Head of caudate nucleus (tissue), 42 donors: ENCODE measurements at places on chromosomes 5 and 9.
A peak's percentile ranks its signal among the peaks of the same experiment; 100 is the strongest.

DNA sequence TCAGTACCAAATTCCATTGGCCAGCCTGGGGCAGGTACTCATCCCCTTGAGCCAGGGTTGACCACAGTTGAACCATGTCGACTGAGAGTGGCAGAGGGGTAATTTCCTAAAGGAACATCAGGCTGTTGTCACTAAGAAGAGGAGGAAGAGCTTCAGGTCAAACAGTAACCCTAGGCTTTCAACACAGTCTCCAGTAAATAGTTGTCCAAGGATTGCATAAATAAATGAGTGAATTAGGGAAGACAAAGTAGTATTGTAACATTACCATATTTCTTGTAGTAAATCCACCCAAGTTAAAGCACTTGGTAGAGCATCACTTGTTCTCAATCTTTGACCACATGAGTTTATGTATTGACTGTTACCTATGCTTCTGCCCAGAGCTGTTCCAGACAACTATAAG lies 7.4 kb downstream of the PSAT1 start:
- no peak for DNase-seq

DNA sequence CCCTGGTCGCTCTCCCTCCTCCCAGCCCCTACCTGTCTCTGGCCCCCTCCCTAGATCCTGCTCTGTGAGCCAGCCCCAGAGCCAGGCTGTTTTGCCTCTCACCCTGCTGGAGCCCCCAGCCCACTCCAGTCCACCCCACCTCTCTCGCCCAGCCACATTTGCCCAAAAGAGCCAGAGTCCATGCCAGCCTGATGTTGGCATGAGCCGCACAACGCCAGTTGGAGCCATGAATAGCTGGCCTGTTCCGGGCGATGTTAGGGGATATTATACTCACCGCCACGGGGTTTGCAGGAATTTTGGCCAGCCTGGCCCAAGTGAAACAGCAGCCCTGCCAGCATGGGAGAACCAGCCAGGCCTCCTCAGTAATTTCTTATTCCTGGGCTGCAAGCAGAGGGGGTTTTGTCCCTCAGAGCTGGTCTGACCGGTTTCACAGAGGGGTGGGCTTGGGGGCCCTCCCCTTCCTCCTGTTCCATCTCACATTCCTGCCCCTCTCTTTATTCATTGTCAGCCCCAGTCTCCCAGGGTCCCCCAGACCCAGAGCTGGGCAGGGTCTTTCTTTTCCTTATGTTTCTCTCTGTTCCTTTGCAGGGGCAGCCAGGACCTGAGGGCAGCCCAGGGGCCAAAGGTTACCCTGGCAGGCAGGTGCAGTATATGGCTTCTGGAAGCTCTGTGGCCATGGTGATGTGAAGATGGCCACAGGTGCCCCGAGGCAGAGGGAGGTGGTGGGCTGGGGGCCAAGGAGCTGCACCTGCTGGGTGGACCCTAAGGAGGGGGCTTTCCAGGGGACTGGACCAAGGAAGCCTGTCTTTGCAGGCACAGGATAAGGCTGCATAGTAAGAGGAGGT lies 50.1 kb downstream of the COL27A1 start:
- peak; percentile 71 for DNase-seq

- no peak for DNase-seq
Measured at GRCh38 chr9:136856541-136857141, 4.5 kb downstream of the MAMDC4 start.

- no peak for DNase-seq
Measured at GRCh38 chr9:126721564-126721981, 83.3 kb upstream of the ZBTB43 start.
